ENCODE measurements at places on chromosomes 12 and 14.

DNA sequence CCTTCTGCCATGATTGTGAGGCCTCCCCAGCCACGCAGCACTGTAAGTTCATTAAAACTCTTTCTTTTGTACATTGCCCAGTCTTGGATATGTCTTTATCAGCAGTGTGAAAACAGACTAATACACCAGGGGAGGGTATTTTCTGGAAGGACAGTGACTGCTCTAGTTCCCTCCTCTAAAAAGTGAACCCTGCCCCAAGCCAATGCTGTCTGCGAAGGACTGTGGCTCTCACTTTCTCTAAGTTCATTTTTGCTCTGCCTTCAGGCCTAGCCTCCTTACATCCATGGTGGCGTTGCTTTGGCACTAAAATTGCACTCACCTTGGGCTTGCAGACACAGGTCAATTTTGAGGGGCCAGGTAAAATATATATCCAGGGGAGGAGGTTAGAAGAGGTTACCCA lies 323.0 kb downstream of the VRK1 start:
- no peaks in the 10 kb centered on the region for H3K27me3 ChIP-seq
- H3K4me1 ChIP-seq, result no peaks in the 10 kb centered on the region
- no peaks in the 10 kb centered on the region for H3K36me3 ChIP-seq
- H3K27ac ChIP-seq, result no peak overlapping the region

DNA sequence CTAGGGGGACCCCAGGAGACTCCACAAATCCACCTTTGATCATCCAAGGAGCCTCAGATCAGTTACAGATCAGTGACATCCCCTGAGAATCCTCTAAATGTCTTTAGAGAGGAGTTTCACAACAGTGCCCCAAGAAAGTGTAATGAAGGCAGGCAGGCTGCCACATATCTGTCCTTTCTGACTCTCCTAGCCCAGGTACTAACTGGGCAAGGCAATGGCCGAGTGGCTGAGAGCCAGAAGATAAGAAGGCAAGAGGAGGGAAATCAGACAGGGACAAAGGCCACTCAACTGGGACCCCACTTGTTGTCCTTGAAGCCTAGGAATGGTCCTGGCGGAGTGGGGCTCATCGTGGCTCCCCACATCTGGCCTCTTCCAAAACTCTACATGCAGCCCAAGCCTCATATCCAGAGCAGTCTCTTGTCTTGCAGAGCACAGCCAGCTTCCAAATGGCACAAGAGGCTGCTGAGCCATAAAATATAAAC lies 11.6 kb downstream of the ACTN1 start:
- no peak overlapping the region for H3K4me3 ChIP-seq
- no peaks in the 10 kb centered on the region for H3K27me3 ChIP-seq
- peaks cover 11% of the 10 kb centered on the region for H3K4me1 ChIP-seq

DNA sequence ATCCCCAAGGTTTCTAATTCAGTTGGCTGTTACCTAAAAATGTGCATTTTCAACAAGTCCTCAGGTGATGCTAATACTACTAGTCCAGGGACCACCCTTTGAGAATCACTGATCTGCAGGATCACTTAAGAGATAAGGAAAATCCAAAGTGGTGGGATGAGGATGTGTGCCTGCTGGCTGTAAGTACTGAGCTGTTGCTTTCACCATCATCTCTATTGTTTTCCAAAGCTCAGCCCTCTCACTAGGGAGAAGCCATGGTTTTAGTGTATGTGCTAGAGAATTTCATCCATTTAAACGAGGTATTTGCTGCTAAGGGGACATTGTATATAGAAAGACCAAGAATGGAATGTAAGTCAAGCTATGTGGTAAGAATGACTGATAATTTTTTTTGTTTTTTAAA lies 202.3 kb downstream of the KIF21A start:
- H3K27me3 ChIP-seq, result no peaks in the 10 kb centered on the region
- no peak overlapping the region for H3K27ac ChIP-seq
- H3K4me1 ChIP-seq, result no peaks in the 10 kb centered on the region

GRCh38 chr12:24889411-24889810 lies 59.5 kb downstream of the BCAT1 start:
- H3K27ac ChIP-seq, result no peak overlapping the region
- no peak for DNase-seq
- peaks cover 42% of the 10 kb centered on the region for H3K36me3 ChIP-seq
- H3K4me1 ChIP-seq, result no peaks in the 10 kb centered on the region
- no peaks in the 10 kb centered on the region for H3K27me3 ChIP-seq
- H3K4me3 ChIP-seq, result no peak overlapping the region

- peaks cover 2% of the 10 kb centered on the region for H3K4me1 ChIP-seq
- 0 out of 2 replicates have a peak, but pooled peaks cover 4% of the 10 kb centered on the region for H3K27me3 ChIP-seq
- no peaks in the 10 kb centered on the region for H3K36me3 ChIP-seq
- peak; percentile 29 for DNase-seq
- H3K27ac ChIP-seq, result no peak overlapping the region
These were observed 335.5 kb upstream of the SFSWAP start for GRCh38 chr12:131375261-131375971.

GRCh38 chr14:81890020-81890419 lies 356.4 kb upstream of the SEL1L start:
- no peak for DNase-seq
- H3K27me3 ChIP-seq, result no peaks in the 10 kb centered on the region
- no peaks in the 10 kb centered on the region for H3K4me1 ChIP-seq
- no peak overlapping the region for H3K4me3 ChIP-seq
- no peaks in the 10 kb centered on the region for H3K36me3 ChIP-seq

DNA sequence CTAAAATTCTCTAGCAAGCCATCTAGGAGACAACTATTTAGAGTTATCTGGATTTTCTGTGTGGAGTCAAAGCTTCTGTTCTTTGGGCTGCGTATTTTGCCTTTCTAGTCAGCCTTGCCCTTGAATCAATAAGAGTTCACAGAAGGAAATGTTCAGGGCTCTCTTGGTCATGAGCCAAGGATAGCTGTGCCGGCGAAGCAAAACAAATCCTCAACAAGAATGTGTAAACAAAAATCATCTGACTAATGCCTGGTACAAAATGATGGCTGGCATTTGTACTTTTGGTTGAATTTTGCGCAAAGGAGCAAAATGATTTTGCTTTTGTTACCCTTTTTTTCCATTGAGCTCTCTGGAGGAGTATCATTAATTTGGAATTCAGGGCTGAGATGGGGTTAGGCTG lies 171.1 kb downstream of the DACT1 start:
- no peaks in the 10 kb centered on the region for H3K27me3 ChIP-seq
- no peak for DNase-seq
- H3K36me3 ChIP-seq, result no peaks in the 10 kb centered on the region
- H3K4me1 ChIP-seq, result no peaks in the 10 kb centered on the region
- H3K27ac ChIP-seq, result no peak overlapping the region

Measured in H1 (cell line).